Stimulated activated CD4-positive, alpha-beta T cell treated with anti-CD3 and anti-CD28 coated beads, Interleukin-1b, Interleukin-23, amount 100 ng/mL, for 48 hours (primary cell): ENCODE measurements at places on chromosomes 16 and 17.

DNA sequence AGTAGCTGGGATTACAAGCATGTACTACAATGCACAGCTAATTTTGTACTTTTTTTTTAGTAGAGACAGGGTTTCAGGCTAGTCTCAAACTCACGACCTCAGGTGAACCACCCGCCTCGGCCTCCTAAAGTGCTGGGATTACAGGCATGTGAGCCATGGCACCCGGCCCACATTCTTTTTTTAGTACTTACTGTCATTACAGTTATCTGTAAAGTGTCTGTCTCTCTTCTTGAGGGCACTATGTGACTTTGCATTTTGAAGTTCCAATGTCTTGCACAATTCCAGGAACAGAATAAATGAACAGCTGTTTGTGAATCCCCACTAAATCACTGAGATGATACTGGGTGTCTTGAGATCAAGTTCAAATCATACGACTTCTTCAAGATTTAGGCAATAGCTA lies 1540.3 kb downstream of the CDH11 start:
- no peak for DNase-seq

DNA sequence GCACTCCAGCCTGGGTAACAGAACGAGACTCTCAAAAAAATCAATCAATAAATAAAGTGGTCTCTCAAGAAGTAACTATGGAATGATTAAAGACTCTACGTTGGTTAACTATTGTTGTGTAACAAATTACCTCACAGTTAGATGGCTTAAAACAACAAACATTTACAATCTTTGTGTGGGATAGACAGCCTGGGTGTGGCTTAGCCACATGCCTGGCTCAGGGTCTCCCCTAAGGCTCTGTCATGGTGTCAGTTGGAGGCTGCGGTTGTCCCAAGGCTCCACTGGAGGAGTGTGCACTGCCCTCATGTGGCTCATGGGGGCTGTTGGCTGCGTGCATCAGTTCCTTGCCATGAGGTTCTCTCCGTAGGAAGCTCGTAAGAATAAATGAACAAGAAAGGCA lies 294.5 kb downstream of the SNX29 start:
- DNase-seq, result no peak

GRCh38 chr16:80148826-80149225 lies 392.0 kb upstream of the DYNLRB2 start:
- no peak for DNase-seq

- no peak for DNase-seq
Measured at GRCh38 chr17:77354420-77354669, 213.6 kb downstream of the SEC14L1 start.

GRCh38 chr17:1058423-1059130 lies 61.6 kb downstream of the TIMM22 start:
- peak; percentile 65 for DNase-seq
